ENCODE measurements at places on chromosomes 2 and 18.

GRCh38 chr2:206968134-206969086 lies 29.1 kb downstream of the CPO start:
- peak; percentile 32 for DNase-seq

GRCh38 chr2:151843691-151844061 lies 15.5 kb upstream of the ARL5A start:
- no peak for DNase-seq

DNA sequence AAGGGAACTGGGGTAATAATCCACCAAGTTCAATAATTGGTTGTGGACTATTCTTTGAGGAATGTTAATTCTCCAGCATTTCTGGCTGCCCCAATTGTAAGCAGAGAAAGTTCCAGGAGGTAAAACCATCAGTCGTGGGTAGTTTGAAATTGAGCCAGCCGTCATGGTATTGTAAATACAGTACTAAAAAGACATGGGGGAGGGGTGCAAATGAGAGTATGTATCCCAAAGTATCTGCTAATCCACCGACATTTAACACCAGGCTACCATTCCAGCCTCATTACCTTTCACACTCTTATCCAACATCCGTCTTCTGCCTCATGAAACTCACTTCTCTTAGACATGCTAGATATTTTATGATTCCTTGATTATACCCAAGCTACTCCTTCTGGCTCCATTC lies 507.9 kb downstream of the ERBB4 start:
- no peak for DNase-seq

DNA sequence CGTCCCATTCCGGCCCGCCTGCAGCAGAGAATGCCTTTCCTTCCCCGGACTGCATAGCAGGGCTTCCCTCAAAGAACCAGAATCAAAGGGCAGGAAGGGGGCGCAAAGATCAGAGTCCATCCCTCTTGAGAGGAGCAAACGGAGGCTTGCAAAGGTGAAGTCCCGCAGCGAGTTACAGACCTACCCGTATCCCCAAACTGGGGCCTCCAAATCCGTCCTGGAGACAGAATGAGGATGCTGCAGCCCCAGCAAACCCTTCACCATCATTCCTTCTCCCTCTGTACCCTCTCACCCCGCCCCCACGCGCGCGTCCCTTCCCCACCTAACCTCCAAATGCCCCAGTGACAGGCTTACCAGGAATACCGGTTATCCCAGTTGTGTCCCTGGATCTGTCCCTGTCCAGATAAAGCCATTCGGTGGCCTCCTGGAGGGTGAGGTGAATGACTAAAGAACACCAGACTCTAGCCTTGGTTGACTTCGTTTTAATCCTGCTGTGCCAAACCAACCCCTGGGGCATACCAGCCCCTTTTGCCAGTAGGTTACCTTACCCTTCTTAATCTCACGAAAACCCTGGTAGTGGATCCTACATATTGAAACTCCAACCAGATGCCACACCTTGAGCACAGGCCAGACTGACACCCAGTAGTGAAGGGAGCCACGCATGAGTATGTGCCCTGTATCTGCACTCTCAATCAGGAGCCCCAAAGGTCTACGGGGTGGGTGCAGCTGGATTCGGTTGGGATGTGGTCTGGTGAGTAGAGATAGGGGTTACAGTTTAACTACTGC lies 961 bp upstream of the SLC40A1 start:
- no peak for DNase-seq

DNA sequence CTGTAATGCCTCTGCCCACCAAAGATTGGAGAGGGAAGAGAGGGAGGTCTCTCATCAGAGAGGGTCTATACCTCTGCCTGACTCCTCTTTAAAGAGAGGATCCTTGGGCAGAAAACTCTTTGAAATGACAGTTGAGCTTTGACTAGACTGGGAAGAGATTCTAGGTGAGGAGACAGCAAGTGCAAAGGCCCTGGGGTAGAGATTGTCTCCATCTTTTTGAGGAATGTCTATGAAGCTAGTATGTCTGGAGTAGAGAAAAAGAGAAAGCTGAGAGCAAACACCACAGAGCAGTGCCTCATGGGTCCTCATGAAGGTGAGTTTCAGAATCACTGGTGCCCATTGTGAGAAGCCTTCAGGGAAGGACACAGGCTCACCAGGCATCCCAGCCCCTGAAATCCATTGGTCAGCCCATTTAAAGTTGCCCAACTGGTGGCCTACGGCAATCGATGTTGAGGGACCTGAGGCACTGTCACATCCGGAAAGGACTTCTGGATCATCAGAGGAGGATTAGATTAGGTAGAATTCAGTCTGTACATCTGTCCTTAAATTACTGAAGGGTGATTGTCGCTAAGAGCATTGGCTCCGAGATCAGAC lies 31.5 kb downstream of the LBH start:
- no peak for DNase-seq

DNA sequence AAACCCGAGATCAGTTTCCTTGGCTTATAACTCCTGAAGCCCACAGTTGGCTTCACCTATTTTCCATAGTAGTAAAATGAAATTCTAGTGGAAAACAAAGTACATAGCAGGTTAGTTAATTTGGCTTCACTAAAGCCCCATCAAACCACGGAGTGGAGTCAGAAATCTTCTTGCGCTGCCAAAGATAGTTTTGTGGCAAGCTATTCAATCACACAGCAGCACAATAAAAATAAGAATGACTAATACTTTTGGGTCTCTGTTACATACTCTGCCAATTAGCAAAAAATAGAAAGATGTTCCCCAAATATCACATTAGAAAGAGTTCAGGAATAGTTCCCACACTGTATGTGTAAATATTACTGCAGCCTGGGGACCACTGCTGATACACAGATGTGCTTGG lies 175.2 kb upstream of the NOL4 start:
- no peak for DNase-seq

DNA sequence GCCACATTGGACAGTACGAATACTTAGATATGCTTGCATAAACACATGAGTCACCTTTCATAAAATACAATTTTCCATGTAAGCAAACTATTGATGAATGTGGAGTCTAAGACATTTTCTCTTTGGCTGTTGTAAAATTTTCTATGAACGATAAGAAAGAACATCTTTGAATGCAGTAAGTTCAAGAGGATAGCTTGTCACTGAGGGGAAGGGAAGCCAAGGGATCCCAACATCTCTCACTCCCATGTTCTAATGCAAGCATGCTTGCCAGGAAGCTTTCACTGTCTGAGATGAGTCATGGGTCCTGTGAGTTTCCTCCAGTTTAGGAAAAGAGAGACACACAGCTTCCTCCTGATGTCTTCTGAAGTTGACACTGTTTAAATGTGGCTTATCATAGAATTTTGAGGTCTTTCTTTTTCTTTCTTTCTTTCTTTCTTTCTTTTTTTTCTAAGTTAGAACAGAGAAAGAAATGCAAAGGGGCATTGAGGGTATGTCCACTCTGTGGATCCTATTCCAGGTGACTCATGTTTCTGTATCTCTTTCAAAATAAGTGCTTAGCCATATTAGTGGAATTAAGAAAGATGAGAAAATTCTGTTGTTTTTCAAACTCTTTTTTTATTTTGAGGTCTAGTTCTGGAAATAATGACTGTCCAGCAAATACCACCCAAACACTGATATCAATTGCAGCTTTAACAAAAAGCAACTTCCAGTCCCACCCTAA lies 146.6 kb downstream of the RDH14 start:
- DNase-seq = peak; percentile 83

DNA sequence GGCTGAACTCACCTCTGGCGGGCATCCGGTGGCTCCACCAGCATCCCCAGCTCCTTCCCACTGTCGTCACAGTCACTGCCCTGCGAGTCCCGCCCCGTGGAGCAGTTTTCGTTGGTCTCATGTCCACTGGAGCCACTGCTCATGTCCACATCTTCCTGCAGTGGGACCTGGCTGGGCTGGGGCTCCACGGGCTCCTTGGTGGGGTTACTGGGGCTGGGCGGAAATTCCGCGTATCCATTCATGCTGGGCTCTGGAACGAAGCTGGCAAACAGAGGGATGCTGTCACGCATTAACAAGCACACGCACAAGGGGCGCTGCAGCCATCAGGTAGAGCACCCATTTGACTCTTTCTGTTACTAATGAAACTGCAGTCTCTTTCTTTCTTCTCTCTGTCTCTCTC lies 10.7 kb downstream of the PER2 start:
- no peak for DNase-seq

GRCh38 chr2:233428008-233428407 lies 73.7 kb downstream of the DGKD start:
- DNase-seq = no peak

DNA sequence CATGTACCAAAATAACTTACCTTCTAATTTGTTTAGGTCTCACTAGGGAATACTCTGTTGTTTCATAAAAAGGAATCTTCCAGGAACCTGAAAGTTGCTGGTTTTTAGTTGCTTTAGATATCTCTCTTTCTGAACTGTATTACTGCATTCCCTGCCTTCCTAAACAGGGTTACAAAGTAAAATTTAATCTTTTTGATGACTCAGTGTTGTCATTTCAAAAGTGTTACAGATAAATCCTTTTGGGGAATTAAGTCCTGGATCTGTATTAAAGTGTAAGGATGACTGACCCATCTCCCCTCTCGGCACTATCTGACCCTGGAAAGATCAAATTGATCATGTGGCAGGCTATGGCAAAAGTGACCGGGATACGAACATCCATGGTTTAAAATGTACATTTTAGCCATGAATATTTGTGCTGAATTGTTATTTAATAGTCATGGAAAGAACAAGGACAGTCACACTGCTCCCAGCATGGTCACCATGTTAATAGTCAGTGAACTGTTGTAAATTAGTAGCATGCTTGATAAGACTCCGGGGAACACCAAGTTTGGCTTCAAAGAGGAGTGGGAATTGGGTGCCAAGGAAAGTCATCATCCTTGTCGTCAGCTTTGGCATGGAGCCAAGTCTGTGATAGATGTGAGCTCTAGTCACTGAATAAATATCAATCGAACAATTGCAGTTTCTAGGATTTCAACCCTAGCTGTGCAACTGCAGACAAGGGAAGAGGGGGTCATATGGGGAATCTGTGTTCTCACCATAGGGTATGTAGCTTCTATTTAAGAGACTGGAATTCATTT lies 4.2 kb downstream of the PLEKHA3 start:
- no peak for DNase-seq

DNA sequence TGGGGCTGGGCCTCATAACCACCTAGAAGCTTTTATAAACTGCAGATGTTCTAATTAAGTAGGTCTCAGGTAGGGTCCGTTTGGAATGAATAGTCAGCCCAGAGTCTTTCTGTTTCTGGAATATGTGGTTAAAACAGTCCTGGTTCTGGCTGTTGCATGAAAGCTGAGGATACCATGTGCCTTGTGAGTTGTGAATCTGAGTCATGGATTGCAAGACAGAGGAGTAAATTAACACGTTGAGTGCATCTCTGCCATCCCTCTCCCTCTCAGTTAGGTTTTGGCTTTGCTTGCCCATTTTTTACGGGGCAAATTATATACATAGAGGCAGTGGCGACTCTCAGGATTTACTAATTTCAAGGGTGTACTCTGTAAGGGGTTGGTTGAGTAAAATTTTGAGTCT lies 59.1 kb downstream of the NCK2 start:
- no peak for DNase-seq

- DNase-seq = no peak
Measured at GRCh38 chr2:233084488-233084887, 24.3 kb downstream of the INPP5D start.

DNA sequence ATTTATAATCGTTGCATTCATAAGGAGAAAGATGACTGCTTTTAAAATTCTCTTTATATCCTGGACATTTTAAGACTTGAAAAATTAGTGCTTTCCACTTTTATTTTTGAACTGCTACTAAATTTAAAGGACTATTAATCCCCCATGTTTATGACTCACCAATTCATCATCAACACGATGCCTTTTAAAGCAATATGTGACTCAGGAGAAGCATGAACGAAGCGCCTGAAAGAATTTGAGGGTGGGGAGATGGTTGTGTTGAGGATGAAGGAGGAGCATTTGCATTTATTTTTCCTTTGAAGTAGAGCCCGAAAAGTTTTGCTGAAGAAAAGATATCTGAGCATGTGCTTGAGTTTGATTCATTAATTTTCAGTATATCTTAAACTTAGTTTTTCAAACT lies 192.2 kb upstream of the LRRTM1 start:
- DNase-seq = peak; percentile 72

DNA sequence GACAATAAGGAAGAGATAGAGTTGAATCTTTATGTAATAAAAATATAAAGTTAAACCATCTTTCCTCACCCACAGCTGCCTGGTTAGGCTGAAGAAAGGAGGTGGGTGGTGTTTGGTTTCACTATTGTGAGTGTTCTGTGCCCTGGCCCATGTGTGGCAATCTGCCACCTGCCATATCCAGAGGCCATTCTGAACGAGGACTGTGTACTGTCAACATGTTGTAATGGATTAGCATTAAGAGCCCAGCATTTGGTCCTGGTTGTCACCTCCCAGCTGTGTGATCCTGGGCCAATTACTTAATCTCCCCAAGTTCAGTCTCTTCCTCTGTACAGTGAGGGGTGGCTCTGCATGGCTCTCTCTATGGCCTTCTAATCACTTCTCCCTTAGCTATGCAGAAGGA lies 118.2 kb upstream of the SEC11C start:
- no peak for DNase-seq

DNA sequence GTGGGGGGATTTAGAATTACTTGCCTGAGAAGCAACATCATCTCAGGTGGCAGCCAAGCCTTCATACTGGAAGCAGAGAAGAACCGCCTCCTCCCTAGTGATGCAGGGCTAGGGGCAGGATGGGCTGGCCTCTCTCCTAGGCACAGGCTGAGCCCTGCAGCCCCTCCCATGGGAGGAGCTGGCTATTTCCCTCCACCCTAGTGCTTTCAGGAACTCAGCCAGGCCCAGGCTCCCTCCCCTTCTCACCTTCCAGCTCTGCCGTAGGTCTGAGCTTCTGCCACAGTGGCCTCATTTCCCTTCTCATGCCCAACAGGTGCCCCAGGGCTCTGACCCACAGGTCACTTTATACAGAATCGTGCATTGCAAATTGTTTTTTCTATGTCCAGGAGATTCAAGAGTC lies 31.0 kb downstream of the CENPA start:
- no peak for DNase-seq

- DNase-seq = no peak
Measured at GRCh38 chr18:79529296-79529695, 133.6 kb downstream of the NFATC1 start.

DNA sequence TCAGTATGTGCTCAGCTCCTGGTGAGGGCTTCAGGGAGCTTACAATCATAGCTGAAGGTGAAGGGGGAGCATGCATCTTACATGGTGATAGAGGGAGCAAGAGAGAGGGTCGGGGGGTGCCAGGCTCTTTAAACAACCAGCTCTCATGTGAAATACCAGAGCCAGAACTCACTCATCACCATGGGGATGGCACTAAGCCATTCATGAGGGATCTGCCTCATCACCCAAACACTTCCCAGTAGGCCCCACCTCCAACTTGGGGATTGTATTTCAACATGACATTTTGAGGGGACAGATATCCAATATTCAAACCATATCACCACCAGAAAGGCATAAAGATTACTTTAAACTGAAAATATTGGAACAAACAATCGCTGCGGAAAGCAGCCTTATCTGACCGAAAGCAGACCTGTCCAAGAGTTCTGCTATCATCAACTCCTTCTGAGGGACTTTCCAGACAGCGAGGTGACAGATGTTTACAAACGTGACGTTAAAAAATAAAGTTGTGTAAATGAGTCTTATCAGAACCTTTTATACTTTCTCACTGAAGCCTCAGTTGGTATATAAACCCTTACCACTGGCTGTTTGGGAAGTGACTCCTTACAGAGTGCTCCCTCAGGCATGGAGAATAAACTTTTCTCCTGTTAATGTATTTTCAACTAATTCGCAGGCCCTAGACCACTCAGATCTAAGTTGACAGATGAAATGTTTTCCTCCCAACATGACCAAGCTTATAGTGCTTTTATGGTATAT lies 35.5 kb upstream of the PTH2R start:
- DNase-seq = no peak

- DNase-seq = no peak
Measured at GRCh38 chr2:174038462-174038861, 73.3 kb upstream of the SP3 start.

Data from stromal cell of bone marrow (primary cell).